ENCODE measurements at places on chromosomes 2 and 18. TPM values are rescaled to one million over a fixed set of nuclear protein-coding genes. Genes with fewer than 3 reads are reported as not detected.

- peak; percentile 82 for DNase-seq
These were observed 45.1 kb downstream of the SLC9A2 start for GRCh38 chr2:102664471-102664909.

GRCh38 chr2:88442473-88442872, 10.0 kb downstream of the FOXI3 start:
- no peak for DNase-seq

GRCh38 chr2:96824079-96824870, 8.2 kb downstream of the CNNM3 start:
- no peak for DNase-seq

The PLEK gene
- total RNA-seq = 0.77 TPM

The KCNIP3 gene
- total RNA-seq = not detected

The IL36G gene
- total RNA-seq = not detected

The STPG4 gene
- total RNA-seq = not detected

The GAD1 gene
- 0.86 TPM for total RNA-seq

DNA sequence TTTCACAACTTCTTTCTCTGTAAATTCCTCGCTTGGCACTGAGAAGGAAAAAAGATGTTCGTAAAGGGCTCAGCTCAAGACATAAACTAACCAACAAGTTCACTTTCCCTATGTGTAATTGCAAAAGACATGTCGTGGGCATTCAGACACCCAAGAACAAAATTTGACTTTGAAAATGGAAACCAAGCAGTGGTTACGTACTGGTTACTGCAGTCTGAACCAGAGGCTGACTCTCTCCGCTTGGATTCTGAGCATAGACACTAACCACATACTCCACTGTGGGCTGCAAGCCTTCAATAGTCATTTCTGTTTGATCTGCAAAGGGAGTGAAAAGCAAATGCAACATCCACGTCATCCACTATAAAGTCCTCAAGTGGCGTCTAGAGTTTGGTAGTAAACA, 53.9 kb downstream of the FN1 start:
- no peak for DNase-seq

GRCh38 chr2:240875228-240876034, 6.8 kb downstream of the AGXT start:
- no peak for DNase-seq

DNA sequence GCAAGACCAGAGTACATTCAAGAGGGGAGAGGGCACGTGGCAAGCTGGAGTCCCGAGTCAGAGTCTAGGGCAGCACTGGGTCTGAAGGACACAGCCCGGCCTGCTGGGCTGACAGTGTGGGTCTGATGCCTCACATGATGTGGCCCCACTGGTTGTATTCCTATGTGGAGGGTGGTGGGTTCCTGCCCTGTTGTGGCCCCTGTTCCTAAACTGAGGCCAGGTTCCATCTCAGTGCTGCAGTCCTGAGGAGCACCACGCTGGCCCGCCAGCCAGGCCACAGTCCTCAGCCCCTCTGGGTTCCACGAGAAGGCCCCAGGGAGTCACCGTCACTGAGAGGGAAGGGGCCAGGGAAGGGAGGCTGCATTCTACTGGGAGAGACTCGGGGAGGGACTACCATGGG, 13.3 kb downstream of the TMEM127 start:
- no peak for DNase-seq

GRCh38 chr2:58686776-58687175, 445.7 kb upstream of the FANCL start:
- no peak for DNase-seq

DNA sequence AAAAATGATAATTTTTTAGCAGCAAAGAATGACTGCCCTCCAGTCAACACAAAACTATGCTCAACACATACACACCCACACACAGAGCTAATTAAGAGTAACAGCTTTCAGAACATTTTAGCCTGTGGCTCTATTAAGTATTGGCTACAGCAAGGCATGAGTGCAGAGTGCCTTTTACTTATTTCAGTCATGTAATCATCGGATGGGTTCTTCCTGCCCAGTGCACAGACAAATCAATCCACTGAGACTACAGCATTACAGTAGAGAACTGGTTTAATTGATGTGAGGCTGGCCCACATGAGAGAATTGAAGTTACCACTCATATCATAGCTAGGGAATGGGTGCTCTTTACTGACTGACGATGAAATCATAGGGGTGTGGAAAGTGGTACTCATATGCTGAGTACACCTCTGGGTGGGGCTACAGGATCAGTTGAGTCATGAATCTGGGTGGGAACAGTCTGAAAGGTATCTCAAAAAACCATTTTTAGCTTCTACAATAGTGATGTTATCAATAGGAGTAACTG, 241.0 kb downstream of the FSIP2 start:
- peak; percentile 6 for DNase-seq

The COMMD1 gene
- 29.5 TPM for total RNA-seq

DNA sequence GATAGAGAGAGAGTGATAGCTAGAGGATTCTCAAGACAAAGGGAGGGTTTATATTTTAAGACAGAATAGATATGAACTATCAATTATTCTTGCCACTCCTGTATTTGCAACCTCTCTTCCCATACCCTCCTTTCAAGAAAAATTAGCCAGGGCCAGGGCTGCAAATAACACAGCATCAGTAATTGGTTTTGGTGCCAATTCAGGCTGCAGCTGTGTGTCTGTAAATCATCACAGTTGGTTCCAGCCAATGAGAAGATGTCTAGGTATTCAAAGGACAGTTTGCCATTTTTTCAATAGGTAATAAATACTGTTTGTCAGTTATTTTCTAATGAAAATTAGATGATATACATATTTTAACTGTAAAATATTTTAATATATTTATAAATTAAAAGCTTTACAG, 73.5 kb downstream of the WDPCP start:
- DNase-seq = no peak

The RTP5 gene
- total RNA-seq = not detected

The CENPA gene
- 43.6 TPM for total RNA-seq

DNA sequence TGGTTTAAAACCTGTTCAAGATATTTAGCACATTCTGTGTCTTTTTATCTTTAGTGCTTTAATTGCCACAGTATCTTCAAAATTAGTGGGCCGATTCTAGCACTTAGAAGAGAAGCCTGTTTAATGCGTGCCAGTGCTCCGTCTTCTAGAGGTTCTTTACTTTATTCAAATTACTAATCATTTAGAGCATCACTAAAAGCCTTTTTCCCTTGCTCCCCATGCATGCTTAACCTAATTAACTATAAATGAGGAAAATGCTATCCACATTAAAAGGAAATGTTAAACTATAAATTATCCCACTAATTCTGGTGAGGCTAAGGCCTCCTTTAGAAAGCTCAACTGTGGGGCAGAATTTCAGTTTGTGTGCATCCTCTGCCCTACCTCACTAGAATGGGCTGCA, 31.5 kb upstream of the INSIG2 start:
- no peak for DNase-seq

All from activated naive CD4-positive, alpha-beta T cell treated with anti-CD3 and anti-CD28 coated beads for 36 hours (primary cell).